Activated naive CD4-positive, alpha-beta T cell treated with anti-CD3 and anti-CD28 coated beads for 36 hours (primary cell): ENCODE measurements at places on chromosomes 6 and 20. TPM values are rescaled to one million over a fixed set of nuclear protein-coding genes. Genes with fewer than 3 reads are reported as not detected.

DNA sequence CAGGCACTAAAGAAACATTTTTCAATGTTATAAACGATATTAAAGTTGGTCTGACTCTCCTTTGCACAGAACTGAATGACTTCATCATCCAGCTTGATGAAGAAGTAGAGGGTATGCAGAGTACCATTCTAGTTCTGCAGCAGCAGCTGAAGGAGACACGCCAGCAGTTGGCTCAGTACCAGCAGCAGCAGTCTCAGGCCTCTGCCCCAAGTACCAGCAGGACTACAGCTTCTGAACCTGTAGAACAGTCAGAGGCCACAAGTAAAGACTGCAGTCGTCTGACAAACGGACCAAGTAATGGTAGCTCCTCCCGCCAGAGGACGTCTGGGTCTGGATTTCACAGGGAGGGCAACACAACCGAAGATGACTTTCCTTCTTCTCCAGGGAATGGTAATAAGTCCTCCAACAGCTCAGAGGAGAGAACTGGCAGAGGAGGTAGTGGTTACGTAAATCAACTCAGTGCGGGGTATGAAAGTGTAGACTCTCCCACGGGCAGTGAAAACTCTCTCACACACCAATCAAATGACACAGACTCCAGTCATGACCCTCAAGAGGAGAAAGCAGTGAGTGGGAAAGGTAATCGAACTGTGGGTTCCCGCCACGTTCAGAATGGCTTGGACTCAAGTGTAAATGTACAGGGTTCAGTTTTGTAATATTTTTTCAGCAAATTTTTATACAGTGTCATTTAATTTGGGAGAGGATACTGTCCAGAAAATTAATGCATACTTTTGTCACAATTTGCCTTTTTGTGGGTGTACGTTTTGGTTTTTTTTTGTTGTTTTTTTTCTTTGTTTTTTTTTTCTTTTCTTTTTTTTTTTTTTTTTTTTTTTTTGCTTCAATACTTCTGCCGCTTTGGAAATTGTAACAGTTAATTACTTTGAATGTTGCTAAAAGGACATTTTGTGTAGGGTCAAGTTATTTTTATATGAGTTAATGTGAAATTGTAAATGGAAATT, 6.6 kb upstream of the ACAT2 start:
- peaks cover 18% of the 10 kb centered on the region for H3K4me1 ChIP-seq
- peaks cover 49% of the 10 kb centered on the region for H3K36me3 ChIP-seq
- DNase-seq: no peak
- H3K27me3 ChIP-seq: no peaks in the 10 kb centered on the region
- no peak overlapping the region for H3K4me3 ChIP-seq

DNA sequence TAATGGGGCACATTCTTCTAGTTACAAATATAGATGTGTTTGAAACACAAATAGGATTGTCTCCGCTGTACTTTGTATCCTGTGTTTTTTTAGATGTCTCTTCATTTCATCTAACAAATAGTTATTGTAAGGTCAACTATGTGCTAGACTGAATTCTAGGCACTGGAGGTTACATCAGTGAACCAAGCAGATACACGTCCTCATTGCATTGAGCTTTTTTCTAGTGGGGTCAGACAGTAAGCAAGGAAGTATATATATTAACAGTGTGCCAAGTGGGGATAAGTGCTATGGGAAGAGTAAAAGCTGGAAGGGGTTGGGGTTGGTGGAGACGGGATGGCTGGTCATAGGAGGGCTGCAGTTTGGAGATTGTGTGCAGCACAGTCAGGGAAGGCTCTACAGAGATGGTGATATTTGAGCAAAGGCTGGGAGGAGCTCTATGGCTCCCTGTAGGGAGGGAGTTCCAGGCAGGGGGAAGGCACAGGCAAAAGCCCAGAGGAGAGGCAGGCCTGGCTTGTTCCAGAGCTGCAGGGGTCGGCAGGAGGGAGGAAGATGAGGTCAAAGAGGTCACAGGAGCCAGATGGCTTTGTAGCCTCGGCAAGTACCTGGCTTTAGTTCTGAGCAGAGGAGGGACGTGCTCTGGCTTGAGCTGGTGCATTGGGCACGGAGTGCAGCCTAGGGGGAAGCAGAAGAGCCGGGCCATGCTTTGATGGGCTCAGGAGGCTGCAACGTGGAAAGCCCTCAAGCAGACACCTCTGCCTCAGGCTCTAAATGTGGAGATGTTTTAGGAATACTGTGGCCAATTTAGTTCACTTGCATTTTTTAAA, 152.3 kb downstream of the ZDHHC14 start:
- DNase-seq: no peak
- peaks cover 22% of the 10 kb centered on the region for H3K4me1 ChIP-seq
- H3K27me3 ChIP-seq: peaks cover 3% of the 10 kb centered on the region
- no peak overlapping the region for H3K27ac ChIP-seq
- no peaks in the 10 kb centered on the region for H3K36me3 ChIP-seq

- H3K36me3 ChIP-seq: peaks cover 3% of the 10 kb centered on the region
- no peak for DNase-seq
- peaks cover 14% of the 10 kb centered on the region for H3K27me3 ChIP-seq
- H3K4me1 ChIP-seq: no peaks in the 10 kb centered on the region
- no peak overlapping the region for H3K4me3 ChIP-seq
Observed at GRCh38 chr6:169022079-169022478, 231.6 kb downstream of the THBS2 start.

- no peak overlapping the region for H3K4me3 ChIP-seq
- H3K36me3 ChIP-seq: no peaks in the 10 kb centered on the region
Observed at GRCh38 chr6:150169609-150170008, 26.8 kb downstream of the PPP1R14C start.

GRCh38 chr6:168937054-168937453, 316.6 kb downstream of the THBS2 start:
- DNase-seq: no peak
- no peak overlapping the region for H3K4me3 ChIP-seq
- H3K36me3 ChIP-seq: no peaks in the 10 kb centered on the region
- H3K27ac ChIP-seq: no peak overlapping the region

DNA sequence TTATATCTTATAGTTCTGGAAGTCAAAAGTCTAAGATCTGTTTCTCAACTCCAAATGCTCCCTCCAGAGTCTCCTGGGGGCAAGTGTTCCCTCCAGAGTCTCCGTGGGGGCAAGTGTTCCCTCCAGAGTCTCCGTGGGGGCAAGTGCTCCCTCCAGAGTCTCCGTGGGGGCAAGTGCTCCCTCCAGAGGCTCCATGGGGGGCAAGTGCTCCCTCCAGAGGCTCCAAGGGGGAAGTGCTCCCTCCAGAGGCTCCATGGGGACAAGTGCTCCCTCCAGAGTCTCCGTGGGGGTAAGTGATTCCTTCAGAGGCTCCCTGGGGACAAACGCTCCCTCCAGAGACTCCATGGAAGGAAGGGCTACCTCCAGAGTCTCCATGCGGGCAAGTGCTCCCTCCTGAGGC, 34.0 kb upstream of the THBS2 start:
- H3K4me3 ChIP-seq: no peak overlapping the region
- H3K36me3 ChIP-seq: no peaks in the 10 kb centered on the region
- H3K27me3 ChIP-seq: peaks cover 6% of the 10 kb centered on the region
- no peaks in the 10 kb centered on the region for H3K4me1 ChIP-seq
- no peak for DNase-seq

DNA sequence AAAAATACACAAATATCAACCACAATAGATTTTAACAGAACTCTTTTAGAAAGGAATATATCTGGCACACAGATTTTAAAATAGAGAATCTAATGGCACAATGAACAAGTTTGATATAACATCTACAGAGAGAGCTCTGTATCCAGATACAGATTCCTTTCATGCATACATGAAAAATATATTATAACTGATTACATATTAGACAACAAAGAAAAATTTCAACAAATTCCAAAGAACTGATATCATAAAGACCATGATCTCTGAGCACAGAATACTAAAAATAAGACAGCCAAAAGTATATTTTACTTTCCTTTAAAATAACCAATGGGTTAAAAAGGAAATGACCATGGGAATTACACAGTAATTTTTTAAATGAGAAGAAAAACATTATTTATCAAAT, 74.1 kb upstream of the MAP7 start:
- no peaks in the 10 kb centered on the region for H3K4me1 ChIP-seq
- H3K27ac ChIP-seq: no peak overlapping the region
- H3K36me3 ChIP-seq: peaks cover 20% of the 10 kb centered on the region

GRCh38 chr6:82836022-82836575, 229.5 kb downstream of the UBE3D start:
- H3K4me1 ChIP-seq: no peaks in the 10 kb centered on the region
- DNase-seq: no peak
- H3K27me3 ChIP-seq: no peaks in the 10 kb centered on the region
- no peaks in the 10 kb centered on the region for H3K36me3 ChIP-seq

- H3K27ac ChIP-seq: no peak overlapping the region
- DNase-seq: no peak
- peaks cover 10% of the 10 kb centered on the region for H3K27me3 ChIP-seq
- no peaks in the 10 kb centered on the region for H3K36me3 ChIP-seq
- H3K4me1 ChIP-seq: no peaks in the 10 kb centered on the region
Observed at GRCh38 chr6:39696986-39697788, 28.0 kb downstream of the KIF6 start.

- H3K4me3 ChIP-seq: no peak overlapping the region
- no peaks in the 10 kb centered on the region for H3K36me3 ChIP-seq
- no peak overlapping the region for H3K27ac ChIP-seq
- H3K4me1 ChIP-seq: no peaks in the 10 kb centered on the region
Observed at GRCh38 chr20:11266571-11266970, 592.8 kb upstream of the JAG1 start.

DNA sequence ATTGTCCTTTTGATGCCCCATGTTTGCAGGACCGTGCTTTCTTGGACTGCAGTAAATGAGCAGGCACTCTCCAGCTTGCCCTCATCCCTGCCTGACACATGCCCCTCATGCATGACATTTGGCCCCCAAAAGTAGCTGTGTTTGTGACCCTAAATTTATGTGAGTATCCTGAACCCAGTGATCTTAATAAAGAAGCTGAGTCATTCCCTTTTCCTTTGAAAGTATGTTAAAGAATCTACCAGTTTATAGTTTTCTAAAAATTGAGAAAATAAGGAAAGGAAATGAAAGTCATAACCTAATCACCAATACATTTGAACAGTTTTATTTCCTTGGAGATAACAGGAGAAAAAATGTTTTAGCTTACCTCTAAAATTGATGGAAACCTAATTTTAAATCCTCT, 3.4 kb upstream of the SLC22A23 start:
- no peaks in the 10 kb centered on the region for H3K36me3 ChIP-seq
- no peak overlapping the region for H3K4me3 ChIP-seq
- H3K27ac ChIP-seq: no peak overlapping the region
- peaks cover 7% of the 10 kb centered on the region for H3K4me1 ChIP-seq
- DNase-seq: no peak
- peaks cover 8% of the 10 kb centered on the region for H3K27me3 ChIP-seq

NRN1 gene
- 0.45 TPM for total RNA-seq

C20orf144 gene
- 0.15 TPM for total RNA-seq

GRM1 gene
- not detected for total RNA-seq

GUCA1A gene
- not detected for total RNA-seq

RPL7L1 gene
- 101 TPM for total RNA-seq

IL17A gene
- 0.12 TPM for total RNA-seq

SEMG1 gene
- not detected for total RNA-seq

HSPA1L gene
- total RNA-seq: 0.95 TPM
